ENCODE measurements at places on chromosomes 6 and 20.

GRCh38 chr6:159085396-159085895 lies 40.7 kb upstream of the TAGAP start:
- no peak for DNase-seq

DNA sequence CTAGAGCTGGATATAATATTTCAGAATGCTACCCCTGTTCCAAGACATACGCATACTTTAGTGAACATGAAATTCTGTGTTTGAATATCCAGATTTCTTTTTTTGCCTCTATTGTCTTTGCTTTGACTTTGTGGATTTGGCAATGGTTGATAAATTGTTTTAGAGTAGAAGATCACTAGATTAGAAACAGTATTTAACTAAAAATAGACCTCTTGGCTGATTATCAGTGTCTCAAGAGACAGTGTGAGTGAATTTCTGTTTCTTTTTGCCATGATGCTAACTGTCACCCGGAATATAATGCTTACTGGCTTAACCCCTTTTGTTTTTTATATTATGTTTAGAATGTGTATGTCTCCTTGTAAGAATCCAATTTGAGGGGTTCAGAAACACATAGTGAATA lies 102.5 kb downstream of the PLCB1 start:
- no peak for DNase-seq

DNA sequence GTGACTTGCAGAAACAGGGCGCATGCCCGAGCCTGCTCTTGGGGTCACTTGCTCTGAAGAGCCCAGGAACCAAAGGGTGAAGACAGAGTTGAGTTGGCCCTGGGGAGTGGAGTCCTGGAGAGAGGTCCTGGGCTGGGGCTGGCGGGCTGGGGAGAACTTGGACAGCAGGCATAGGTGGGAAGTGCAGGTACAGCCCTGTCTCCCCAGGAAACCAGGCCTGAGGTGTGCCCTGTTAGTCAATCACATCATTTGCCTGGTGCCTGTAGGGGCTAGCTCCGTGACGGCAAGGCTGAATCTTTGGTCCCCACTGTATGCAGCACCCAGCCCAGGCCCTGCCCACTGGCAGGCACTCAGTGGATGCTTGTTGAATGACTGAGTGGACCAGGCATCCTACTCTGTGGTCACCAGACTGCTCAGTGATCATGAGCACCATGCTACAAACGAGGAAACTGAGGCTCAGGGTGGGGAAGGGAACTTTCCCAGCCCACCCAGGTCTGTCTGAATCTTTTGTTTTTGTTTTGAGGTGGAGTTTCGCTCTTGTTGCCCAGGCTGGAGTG lies 15.6 kb upstream of the NOL4L start:
- no peak for DNase-seq

DNA sequence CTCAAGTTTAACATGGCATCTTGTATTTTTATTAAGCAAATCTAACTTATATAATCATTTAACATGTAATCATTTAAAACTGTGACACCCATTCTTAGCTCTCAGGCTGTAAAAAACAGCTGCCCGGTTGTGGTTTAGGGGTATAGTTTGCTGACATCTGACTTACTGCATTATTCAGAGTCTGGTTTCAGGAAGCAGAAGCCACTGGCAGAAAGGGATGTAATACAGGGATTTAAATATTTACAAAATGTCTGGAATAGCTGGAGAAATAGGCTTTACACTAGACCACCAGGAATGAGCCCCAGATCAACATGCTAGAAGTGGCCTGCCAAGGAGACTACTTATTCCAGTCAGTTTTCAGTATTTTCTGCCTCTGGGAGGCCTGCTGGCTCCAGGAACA lies 421.1 kb downstream of the CD109 start:
- no peak for DNase-seq

DNA sequence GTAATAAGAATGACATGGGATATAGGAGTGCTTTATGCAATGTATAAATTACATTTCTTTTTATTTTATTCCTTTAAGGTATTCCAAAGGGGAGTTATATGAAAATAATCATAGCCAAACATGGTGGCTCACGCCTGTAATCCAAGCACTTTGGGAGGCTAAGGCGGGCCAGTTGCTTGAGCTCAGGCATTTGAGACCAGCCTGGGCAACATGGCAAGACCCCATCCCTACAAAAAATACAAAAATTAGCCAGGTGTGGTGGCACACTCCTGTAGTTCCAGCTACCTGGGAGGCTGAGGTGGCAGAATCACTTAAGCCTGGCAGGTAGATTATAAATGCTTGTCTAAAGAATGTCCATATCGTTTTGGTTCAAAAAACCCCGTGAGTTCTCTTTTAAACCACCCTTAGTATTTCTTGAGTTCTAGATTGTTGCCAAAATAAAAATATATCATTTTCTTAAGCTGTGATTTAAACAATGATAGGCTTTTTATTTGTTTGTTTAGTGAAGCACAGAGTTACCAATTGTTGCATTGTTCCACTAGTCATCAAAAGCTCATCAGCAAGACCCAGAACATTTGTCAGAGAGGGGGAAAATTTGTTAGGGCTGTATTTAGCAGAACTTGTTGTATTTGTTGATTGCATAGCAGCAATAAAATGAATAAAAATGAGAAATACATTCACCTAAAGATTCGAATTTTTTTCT lies 146.2 kb downstream of the KHDC1L start:
- no peak for DNase-seq

DNA sequence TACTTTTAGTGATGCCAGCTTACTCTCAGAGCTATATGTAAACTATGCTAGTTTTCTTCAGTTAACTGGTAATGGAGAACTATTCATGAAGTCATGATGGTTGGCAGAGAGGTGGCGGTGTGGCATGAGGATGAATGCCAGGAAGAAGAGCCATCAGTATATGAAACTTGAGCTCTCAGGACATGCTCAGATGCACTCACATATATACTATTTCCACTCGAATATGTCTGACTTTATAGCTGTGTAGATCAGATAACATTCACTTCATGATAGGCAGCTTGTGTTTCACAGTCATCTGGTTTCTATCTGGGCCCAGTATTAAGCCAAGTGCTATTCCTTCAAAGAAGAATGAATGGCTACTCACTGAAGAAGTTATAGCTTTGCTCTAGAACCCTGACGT lies 46.2 kb upstream of the CEP85L start:
- no peak for DNase-seq

- no peak for DNase-seq
Measured at GRCh38 chr20:34110745-34111641, 1.1 kb downstream of the EIF2S2 start.

DNA sequence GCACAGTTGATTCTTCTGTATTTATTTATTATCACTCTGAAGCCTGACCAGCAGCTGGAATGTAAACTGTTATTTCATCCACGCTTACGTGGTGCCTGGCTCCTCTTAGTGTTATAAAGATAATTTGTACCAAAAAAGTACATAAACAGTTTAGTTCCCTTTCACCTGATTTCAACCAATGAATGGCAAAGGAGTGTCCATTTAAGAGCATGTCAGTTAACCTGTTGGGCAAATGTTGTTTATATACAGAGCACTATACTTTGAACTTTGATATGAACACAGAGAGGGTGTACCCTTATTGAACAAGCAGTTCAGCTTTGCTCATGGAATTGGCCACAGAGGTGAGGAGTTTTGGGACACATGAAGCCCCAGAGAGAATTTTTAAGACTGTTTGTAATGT lies 7.2 kb upstream of the CTCFL start:
- DNase-seq = no peak

DNA sequence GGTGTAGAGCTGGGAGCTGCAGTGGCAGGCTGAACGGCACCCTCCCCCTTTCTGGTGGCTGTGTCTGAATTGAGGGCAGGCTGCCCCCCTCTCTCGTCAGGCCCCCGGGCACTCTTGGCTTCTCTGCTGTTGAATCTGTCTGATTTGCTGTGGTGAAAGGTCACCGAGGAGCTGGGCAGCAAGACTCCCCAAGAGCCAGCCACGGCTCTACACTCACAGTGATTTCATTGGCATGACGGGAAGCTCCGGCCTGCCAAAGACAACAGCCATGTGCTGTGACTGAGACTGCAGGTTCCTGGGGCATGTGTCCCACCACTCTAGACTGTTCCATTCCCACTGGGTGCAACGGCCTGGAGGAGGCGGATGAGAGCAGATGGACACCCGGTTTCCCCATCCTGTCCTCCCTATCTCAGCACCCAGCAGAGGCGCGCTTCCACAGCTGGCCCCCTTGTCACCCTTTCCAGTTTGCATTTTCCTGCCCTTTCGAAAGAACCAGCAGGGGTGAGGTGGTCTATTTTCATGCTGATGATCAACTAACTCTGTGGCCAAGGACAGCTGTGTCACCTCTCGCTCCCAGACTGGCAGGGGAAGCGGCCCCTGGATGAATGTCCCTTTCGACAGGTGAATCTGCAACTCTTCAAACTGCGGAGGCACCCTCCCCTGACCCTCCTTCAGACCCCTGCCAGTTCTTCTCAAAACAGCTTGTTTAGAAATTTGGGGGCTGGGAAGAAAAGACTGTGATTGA lies 2.2 kb downstream of the APCDD1L start:
- DNase-seq = no peak
